ENCODE measurements at places on chromosomes 2 and 18.

GRCh38 chr2:240419723-240420122 lies 15.7 kb upstream of the GPC1 start:
- DNase-seq: no peak

DNA sequence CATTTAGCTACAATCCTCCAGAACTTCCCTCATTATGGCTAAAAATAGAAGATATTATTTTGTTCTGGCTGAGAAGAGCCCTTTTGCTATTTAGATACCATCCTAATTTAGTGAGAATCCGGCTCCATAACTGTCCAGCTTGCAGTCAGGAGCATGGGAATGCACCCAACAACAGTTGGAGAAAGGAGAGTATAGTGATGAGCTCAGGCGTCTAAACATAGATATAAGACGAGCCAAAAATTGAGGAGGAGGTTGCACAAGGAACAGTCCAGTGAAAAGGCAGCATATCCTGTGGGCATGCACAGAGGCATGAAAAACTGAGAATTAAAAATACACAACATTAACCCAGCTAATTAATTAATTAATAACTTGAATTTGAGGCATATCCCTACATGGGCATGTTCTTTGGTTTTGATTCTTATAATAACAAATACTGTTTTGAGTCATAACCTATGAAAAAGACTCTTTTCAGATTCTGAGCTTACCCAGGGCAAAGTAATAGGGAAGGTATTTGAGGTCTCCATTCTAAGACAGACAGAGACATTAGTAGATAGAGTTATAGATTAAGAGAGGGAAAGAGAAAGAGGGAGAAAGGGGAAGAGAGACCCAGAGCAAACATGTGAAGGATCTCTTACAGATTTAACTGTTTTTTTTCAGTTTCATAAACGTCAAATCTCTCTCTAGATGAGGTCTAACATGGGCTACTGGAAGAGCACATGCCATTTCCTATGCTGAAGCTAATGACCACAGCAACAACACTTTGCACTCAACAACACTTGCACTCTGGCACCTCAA lies 311.2 kb downstream of the OSR1 start:
- no peak for DNase-seq

GRCh38 chr2:234998404-234999211 lies 46.8 kb downstream of the SH3BP4 start:
- DNase-seq: no peak

DNA sequence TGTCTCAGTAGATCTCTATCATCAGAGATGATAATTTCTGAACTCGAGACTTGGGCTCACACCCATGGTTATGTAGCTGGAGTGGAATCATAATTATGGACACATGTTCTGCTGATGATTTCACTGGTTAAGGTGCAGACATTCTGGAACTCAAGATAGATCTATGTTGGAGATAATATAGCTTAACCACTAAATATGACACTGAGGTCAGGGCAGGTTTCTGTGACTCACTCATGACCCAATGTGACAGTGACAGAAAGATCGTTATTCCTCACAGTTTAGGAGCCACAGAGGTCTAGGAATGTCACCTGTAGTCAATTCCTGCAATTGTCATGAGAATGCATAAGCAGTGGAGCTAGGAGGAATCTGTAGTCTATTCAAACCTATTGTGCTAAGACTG lies 828.6 kb downstream of the TRIB2 start:
- DNase-seq: no peak

GRCh38 chr2:96528006-96528699 lies 8.4 kb upstream of the ARID5A start:
- peak; percentile 31 for DNase-seq

DNA sequence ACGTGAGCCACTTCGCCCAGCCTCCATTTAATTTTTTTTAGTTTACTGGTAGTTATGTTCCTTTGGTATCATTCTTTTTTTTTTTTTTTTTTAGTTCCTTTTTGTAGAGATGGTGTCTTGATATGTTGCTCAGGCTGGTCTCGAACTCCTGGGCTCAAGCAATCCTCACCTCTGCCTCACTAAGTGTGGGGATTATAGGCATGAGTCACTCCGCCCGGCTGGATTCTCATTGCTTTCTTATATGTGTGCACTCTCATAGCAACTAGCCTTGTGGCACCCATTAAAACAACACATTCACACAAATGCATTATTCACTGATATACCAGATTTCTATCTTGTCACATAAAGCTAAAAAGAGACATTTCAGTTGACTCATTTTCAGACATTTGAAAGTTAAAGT lies 4.2 kb downstream of the TTC27 start:
- no peak for DNase-seq

GRCh38 chr2:206989311-206989710 lies 50.0 kb downstream of the CPO start:
- no peak for DNase-seq

- no peak for DNase-seq
These were observed 233.6 kb downstream of the TPGS2 start for GRCh38 chr18:36595046-36595817.

DNA sequence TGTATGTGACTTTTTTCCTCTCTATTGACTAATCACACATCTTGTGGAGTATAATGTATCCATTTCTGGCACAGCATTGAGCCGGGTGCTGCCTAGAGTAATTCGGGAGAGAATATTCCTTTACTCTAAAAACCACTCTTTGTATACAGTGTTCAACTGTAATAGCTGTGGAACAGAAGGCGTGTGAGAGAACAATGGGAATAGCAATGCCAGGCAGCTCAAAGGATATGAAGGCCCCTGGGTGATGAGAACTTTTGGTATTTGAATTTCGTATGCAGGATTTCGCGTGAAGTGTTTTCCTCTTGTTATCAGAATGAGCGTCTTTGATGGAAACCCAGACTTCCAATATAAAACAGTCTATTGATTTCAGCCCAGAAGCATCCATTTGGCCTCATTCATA lies 84.6 kb upstream of the MAP3K20 start:
- no peak for DNase-seq

DNA sequence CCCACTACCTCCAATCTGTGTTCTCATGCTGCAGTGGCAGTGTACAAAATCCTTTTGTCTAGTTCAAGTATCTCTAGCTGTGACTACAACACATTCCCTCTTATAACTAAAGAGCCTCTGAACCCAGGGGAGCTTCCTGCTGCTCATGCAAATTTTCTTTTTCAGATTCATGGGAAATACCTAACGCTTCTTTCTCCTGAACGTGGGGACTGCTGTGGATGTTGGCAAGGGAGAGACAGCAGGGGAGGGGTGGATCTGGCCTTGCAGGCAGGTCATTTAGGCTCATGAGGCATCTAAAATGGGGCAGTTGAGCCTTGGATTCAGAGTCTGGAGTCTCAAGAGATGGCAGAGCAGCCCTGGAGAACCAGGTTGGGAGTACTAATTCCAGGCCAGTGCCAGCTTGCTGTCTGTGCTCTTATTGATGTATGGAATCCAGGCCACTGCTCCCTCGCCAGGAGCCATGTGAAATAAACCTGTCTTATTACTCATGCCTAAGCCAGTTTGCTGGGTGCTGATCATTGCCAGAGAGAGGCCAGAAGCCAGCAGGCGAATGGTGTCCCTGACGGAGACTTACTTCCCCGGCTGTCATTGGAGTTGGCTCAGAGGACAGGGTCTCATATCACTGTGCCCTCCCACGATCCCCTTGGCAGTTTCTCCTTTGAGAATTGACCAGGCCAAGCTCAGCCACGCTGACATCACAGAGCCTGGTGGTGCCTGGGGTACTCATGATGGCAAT lies 29.2 kb upstream of the TNP1 start:
- DNase-seq: no peak

DNA sequence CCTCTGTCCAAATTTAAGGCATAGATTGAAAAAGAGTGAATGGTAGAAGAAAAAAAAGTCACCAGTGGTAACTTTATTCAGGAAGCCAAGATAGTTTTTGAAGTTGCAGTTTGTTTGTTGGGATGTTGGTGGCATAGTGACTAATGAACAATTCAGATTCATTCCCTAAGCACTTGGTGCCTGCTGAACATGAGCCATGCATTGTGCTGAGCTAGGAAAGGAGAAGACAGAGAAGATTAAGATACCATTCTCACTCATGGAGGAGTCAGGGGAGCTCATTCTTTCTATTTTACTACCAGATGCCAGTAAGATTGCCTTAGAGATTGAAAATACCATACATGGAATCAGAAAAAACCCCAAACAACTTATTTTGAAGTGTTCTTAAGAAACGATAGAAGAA lies 25.1 kb downstream of the MEIS1 start:
- no peak for DNase-seq

DNA sequence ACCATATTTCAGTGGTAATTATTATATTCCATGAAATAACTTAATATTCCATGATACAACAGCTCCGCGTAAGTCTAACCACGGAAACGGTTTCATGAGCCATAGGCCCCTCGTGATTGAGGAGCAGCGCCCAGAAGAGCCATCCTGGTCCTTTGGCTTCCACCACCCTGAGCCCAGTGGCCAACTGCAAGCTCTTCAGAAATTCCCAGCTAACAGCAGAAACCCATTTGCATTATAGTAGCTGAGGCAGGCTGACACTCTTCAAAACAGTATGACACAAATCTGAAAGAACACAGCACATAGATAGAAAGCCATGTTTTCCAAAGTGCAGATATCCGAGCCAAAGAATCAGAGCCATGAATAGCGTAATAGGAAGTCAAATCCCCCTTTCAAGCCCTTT lies 120.9 kb upstream of the NFATC1 start:
- no peak for DNase-seq

GRCh38 chr2:167925758-167926157 lies 321.6 kb downstream of the STK39 start:
- DNase-seq: no peak

- DNase-seq: no peak
These were observed 662.4 kb downstream of the GALR1 start for GRCh38 chr18:77911971-77912605.

DNA sequence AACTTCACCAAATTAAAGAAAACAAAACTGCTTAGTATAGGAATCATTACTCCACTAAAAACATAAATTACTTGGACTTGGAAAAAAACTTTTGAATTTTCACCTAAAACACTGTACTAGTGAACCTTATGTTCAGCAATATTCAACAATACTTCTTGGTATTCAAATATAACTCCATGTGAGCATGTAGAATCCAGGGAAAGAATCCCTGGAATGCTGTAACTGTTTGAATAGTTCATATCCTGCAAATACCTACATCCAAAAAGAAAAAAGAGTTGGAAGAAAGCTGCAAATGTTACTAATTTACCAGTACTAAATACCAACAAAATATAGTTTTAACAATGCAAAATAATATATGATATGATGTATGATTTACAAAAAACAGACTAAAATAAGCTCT lies 65.4 kb downstream of the IKZF2 start:
- DNase-seq: no peak

DNA sequence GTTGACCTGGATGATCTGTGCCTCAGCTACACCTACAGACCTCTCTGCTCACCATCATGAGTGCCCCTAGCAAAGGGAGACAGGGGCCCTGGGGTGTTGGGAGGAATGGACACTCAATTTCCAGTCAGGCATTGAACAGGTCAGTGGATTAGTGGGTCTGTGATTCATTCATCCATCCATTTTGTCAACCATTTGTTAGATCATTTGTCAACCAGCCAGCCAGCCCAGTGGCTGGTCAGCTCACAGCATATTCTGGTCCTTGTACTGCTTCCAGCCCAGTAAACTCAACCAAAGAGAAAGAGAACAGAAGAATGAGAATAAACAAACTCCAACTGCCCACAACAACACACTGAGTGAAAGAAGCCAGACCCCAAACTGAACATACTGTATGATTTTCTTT lies 4.6 kb upstream of the KLF11 start:
- no peak for DNase-seq

- DNase-seq: no peak
These were observed 25.6 kb upstream of the PTMA start for GRCh38 chr2:231682603-231683291.

GRCh38 chr2:58186501-58186900 lies 54.6 kb downstream of the FANCL start:
- no peak for DNase-seq

DNA sequence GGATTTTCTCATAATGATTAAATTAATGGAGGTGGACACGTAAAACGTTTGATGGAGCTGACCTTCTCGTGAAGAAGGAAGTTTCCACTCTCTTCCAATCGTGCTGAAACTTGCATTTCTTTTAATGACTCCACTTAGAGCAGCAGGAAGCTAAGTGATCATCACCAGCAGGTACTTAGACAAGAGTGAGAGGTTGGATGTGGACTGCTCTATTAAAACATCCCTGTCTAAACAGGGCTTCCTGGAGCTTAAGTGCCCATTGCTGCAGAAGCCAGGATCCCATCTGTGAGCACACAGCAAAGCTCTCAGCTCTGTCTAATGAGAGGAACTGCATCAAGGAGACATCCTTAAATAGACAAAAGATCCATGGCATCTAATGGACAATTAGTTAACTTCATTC lies 1539.5 kb upstream of the CELF4 start:
- DNase-seq: no peak

GRCh38 chr18:3983351-3983969 lies 471.6 kb downstream of the DLGAP1 start:
- DNase-seq: no peak

DNA sequence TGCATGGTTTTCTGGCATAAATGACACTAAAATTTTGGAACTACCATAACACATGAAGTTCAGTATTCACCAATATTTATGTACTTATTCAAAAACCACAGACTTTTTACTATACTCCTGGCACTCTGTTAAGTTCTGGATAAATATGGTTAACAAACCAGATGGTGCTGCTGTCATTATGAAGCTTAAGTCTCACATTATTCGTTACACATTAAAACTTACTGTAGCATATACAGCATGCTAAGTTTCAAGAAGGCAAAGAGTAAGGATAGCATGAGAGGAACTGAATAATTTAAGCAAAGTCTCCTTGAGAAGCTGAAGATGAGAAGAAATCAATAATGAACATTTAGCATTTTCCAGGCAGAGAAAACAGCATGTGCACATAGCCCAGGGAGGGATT lies 929.5 kb downstream of the NRXN1 start:
- no peak for DNase-seq

- DNase-seq: no peak
These were observed 36.0 kb downstream of the BCL11A start for GRCh38 chr2:60517446-60517845.

- DNase-seq: no peak
These were observed 4.5 kb downstream of the FKBP7 start for GRCh38 chr2:178473931-178474330.

DNA sequence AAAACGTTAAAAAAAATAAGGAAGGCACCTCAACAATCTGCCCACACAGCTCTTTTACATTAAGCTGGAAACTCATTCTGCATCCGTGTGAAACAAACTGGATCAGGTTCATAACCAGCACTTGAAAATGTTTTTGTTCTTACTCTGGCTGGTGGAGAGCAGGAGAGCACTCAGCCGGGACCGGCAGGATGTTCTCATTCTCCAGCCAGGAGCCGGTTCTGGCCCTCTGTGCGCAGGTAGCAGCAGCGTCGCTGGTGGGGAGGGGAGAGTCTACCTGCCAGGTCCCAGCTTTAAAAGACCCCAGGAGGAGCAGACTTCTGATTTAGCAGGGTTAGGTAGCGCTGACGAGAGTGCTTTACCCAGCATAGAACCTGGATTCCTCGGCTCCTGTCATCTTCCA lies 834.9 kb upstream of the SALL3 start:
- DNase-seq: no peak

GRCh38 chr2:172246649-172247048 lies 143.9 kb upstream of the DLX2 start:
- DNase-seq: no peak

- no peak for DNase-seq
These were observed 122.9 kb upstream of the KLF7 start for GRCh38 chr2:207288628-207289027.

GRCh38 chr2:225120186-225120585 lies 77.9 kb upstream of the DOCK10 start:
- no peak for DNase-seq
